HEK293T (cell line): ENCODE measurements at places on chromosomes 16 and 17.

DNA sequence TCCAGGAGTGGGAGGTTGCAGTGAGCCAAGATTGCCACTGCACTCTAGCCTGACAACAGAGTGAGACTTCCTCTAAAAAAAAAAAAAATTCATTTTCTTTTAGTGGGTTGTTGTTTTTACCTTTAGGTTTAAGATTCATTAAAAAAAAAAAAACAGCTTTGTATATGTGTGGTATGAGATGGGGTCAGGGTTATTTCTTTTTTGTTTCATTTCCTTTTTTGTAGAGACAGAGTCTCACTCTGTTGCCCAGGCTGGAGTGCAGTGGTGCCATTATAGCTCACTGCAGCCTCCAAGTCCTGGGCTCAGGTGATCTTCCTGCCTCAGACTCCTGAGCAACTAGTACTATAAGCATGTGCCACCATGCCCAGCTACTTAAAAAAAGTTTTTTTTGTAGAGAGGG, 47.0 kb downstream of the BCAS3 start:
- no peak for DNase-seq

GRCh38 chr16:81601601-81602255, 157.1 kb downstream of the CMIP start:
- DNase-seq, result no peak

DNA sequence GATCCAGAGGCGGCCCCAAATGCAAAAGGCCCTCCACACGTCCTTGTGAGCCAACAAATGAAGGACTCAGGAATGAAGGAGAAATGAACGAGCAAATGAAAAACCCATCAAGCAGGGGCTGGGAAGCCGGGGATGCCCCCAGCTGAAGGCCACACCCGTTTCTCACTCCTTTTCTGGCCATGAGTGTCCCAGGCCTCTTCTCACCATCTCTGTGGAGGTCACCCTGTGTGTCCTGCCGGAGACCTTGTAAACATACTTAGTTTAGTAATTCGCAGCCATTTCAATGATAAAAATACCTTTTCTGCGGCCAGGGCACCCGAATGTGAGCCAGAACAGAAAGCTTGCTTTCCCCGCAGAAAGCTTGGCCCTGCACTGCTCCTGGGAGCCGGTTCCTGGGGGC, 21.1 kb upstream of the AATK start:
- no peak for DNase-seq

DNA sequence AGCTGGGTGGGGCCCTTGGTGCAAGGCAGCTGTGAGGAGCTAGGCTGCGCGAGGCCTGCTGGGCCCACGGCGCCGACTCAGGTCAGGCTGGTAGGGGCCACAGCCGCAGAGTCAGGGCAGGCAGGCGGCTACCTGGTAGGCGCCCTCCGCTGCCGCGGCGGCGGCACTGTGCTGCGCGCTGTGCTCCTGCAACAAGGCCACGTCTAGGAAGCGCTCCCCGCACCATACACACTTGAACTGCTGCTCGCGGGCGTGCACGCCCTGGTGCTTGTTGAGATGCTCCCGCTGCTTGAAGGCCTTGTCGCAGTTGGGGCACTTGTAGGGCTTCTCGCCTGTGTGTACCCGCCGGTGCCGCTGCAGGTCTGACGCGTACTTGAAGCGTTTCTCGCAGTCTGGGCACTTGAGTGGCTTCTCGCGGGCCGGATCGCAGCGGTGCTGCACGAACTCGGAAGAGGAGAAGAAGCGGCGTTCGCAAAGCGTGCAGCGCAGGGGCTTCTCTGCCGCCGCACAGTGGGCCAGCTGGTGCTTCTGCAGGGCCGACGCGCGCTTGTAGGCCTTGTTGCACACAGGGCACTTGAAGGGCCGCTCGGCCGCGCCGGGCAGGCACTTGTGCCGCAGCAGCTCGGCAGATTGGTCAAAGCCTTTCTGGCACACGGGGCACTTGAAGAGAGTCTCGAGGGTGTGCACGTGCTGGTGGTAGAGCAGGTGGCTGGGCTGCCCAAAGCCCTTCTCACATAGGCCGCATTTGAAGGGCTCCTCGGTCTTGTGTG, 3.9 kb downstream of the ZNF319 start:
- DNase-seq, result no peak

DNA sequence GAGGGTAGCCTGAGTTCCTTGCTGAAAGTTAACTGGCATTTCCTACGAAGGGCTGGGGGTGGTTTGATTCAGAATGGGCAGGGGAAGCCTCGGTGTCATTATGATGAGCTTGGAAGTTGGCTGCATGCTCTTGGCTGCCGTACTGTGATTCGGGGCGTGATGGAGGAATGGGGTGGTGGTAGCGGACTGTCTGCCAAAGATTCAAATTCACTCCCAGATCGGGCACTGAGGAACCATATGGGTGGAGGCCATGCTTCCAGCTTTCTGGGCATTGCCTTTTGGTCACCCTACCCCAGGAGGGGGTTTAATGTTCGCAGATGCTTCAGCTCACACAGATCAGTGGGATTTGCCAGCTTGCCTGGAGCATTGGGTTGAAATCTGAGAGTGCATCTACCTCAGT, 492.8 kb upstream of the EEF2KMT start:
- no peak for DNase-seq

GRCh38 chr17:6796887-6797490, 21.0 kb downstream of the FBXO39 start:
- DNase-seq, result no peak

DNA sequence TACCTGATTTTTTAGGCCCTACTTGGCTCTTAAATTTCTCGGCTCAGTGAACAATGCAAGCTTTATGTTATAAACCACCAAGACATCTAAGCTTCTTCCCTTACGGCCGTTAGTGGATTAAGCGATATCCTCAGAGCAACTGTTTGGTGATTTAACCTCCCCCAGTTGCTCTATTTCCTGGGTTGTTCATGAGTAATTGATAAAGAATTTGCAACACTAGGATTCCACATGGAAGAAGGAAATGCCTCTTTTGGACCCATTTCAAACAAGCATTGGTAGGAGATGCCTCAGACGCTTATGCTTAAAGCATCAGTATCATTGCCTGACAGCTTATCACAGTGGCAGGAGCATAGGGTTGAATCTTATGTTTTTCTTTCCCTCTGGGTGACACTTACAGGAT, 65.3 kb downstream of the RBFOX1 start:
- no peak for DNase-seq

DNA sequence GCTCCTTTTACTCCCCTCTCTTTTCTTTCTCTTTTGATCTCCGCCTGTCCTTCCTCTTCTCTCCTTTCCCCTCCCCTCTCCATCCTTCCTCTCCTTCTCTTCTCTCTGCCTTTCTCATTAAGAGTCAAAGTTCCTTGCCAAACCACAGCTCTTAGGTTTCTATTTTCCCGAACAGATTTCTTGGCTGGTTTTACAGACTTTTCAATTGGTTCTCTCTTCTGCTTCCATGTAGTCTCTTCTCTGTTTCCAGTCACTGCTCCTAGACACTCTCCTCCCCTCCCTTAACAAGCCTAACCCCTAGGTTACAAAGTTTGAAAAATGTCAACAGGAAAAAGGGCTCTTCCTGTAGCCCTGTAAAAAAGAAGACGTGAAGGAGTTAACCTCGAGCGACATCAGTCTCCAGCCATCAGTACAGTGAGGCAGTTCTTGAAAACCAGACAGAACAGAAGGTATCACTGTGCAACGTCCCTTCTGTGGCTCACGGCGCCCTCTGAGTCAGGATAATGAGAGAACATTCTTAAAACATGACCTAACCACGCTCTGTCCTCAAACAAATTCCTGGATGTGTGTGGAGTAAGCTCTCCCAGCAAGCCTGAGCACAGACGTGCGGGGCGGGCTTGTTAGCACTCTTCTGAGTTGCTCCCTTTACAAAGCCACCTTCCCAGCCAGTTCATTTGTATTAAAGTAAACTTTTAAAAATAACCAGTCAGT, 11.6 kb upstream of the MARCHF10 start:
- peak; percentile 34 for DNase-seq

- DNase-seq, result no peak
Measured at GRCh38 chr16:77322757-77323156, 112.1 kb downstream of the ADAMTS18 start.
